ENCODE measurements at places on chromosomes 3 and 15.

- no peak for DNase-seq
Observed at GRCh38 chr3:150871192-150871591, 34.0 kb downstream of the MINDY4B start.

GRCh38 chr3:84074767-84075166 lies 884.0 kb upstream of the CADM2 start:
- DNase-seq = no peak

- no peak for DNase-seq
Observed at GRCh38 chr15:63018639-63019038, 23.9 kb upstream of the TPM1 start.

GRCh38 chr3:32621466-32621865 lies 50.8 kb upstream of the DYNC1LI1 start:
- DNase-seq = no peak

- no peak for DNase-seq
Observed at GRCh38 chr3:45106874-45107273, 39.3 kb downstream of the CDCP1 start.

DNA sequence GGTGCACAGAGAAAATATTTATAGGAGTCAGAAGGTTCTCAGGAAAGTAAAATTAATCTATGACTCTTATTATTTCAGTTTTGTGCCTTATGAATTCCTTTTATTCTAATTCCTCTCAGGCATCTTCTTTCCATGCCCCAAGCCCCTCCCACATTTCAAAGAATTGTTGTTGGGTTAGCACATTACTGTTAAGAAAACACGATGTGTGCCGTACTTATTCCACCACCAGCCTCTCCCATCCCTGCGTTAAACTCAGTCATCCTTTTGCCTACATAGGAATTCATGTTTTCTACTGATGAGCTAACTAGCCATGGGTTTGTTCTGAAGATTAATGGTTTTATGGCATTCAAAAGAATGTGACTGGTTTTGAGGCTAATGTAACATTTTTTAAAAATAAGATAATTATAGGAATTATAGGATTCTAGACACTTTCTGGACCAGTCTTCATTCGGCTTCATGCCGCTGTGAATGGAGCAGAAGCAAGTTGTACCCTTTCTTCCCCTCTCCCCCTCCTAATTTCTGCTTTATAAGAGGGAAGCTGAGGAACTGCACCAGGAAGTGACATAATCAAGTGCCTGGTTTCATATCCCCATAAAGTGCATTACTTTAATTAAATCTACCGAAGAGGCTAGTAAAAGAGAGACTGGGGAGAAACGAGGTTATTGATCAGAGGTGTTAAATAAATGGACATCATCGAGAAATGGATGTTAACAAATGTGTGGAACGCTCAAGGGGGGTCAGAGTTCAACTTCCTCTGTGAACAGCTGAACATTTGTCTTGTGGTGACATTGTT lies 12.3 kb upstream of the MB21D2 start:
- DNase-seq = no peak

GRCh38 chr15:89072277-89072869 lies 15.9 kb upstream of the ABHD2 start:
- no peak for DNase-seq

DNA sequence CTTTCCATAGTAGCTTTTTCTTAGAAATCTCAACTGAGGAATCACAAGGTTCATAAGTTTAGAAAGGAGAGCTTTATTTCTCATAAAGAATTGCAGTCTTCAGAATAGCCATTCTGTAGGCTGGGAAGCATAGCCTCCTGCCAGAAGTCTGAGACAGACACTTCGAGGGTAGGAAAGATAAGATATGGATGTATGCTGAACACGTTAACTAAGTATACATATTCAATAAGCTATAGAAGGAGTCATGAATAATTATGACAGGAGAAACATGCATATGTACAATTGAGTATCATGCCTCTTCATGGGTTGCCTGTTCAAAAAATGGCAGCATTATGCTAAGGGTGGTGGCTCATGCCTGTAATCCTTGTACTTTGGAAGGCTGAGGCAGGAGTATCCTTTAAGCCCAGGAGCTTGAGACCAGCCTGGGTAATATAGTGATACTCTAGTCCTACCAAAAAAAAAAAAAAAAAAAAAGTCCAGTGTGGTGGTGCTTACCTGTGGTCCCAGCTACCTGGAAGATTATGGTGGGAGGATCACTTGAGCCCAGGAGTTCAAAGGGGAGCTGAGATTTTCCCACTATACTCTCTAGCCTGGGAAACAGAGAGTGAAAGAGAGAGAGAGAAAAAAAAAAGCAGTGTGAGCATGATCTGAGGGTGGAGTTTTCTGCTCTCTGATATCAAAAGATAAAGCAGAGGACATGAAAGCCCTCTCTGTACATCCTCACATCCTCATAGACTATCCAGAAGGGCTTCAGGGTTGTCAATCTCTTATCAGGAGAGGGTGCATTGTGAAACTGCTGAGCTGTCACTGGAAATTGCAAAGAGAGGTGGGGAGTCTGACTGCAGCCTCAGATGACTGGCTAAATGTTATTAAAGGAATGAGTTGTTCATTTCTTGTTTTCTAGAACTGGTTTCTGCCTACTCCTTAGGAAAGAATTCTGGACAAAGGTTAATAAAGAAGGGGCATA lies 23.6 kb upstream of the CADPS start:
- DNase-seq = no peak

GRCh38 chr3:100213891-100214573 lies 46.8 kb upstream of the TBC1D23 start:
- no peak for DNase-seq

DNA sequence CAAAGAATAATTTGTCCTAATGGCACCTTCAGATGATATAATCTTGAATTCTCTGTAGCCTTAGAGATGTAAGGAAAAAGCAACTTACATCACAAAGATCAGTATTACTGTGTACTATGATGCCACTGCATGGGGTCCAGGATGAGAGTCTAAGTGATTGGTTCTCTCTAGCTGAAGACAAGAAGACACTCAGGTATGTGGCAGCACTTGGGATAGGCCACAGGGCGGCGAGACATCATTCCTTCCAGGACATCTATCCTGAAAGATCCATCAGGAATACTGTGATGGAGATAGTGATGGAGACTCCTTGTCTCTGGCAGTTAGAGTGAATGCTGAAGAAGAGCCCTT lies 2.5 kb downstream of the CD200 start:
- DNase-seq = no peak

DNA sequence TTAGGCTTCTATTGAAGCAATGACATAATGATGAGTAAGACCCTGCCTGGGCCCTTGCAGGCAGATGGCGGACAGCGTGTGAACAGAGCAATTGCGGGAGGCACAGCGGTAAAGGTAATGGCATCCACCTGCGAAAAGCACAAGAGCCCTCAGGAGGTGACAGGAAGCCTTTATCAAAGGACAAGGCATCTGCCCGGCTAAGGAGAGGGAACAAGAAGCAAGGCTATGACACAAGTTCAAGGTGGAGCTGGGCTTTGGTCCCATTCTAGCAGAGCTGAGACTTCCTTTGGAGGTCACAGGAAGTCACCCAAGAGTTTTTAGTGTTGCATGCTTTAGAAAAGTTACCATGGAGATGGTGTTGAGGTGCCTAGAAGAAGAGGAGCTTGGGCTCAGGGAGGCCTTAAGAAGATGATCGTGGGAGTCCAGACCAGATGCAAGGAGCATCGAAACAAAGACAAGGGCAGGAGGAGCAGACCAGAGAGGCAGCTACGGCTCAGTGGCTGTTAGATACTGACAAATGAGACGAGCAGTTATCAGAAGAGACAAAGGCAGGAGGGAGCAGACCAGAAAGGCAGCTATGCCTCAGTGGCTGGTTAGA lies 34.5 kb downstream of the OSBPL10 start:
- no peak for DNase-seq

DNA sequence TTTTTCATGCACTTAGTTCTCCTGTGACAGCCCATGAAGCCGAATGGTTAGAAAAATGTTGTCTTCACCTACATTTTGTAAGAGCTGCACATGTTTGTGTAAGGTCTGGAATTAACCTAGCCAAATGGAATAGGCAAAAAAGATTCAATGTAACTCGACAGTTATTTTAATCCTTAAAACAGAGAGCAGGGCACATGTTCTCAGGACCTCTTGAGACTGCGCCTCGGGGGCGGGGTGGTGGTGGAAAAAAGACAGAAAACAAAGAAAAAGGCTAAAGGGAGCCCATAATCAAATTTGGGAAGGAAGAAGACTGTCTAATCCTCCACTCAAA lies 702 bp upstream of the CSNK1G1 start:
- DNase-seq = no peak

DNA sequence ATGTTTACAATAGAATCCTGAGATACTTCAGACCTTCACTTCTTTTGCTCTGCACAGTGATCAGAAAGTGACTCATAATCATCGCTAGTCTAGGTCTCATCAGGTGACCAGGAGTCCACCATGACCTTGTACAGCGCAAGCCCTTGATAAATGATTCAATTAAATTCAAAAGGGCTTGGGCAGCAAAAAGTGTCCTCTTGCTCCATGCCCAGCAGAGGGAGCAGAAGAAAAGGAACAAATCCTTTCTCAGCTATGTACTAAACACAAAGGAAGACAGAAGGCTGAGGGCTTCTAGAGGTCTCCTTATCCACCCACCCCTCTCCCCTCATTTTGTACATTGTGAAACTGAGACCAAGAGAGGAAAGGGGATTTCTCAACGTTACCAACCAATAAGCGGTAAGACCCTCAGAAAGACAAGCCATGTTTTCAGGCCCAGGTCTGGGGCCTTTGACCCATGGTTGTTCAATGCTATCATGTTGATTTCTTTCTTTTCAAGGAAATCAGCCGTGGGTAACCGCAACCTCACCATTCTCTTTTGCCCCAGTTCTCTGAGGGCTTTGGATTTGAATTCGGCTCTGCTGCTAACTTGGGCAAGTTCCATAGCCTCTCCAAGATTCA lies 74.8 kb downstream of the AQP9 start:
- DNase-seq = peak; percentile 7

All from activated CD4-positive, alpha-beta T cell treated with anti-CD3 and anti-CD28 coated beads, Interleukin-2, Interleukin-6, amounts not matched to agents 100 ng/mL and 50 ng/mL, durations not matched to agents 16 hours and 8 hours (primary cell).